Stimulated activated CD8-positive, alpha-beta memory T cell treated with anti-CD3 and anti-CD28 coated beads, Interleukin-15, amount 100 ng/mL, for 24 hours (primary cell): ENCODE measurements at places on chromosomes 4 and X.

- DNase-seq: no peak
Measured at GRCh38 chrX:16160729-16161128, 6.6 kb upstream of the MAGEB17 start.

DNA sequence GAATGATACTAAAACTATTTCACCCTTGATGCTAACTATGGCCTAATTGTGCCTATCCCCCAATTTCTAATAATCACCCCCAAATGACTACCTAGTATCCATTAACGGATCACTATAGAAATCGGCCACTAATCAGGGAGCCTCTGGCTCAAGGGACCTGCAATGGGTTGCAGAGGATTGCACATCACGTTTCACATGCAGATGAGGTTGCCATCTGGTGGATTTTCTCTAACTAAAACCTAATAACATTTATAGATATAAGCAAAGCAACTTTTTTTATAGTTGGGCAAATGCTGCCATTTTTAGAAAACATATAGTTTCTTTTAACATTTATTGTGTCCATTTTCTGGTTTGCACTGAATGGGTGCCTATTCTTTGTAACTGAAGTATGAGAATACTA lies 28.3 kb upstream of the ALG13 start:
- no peak for DNase-seq

GRCh38 chr4:72449705-72450104 lies 119.3 kb downstream of the ADAMTS3 start:
- DNase-seq: no peak

DNA sequence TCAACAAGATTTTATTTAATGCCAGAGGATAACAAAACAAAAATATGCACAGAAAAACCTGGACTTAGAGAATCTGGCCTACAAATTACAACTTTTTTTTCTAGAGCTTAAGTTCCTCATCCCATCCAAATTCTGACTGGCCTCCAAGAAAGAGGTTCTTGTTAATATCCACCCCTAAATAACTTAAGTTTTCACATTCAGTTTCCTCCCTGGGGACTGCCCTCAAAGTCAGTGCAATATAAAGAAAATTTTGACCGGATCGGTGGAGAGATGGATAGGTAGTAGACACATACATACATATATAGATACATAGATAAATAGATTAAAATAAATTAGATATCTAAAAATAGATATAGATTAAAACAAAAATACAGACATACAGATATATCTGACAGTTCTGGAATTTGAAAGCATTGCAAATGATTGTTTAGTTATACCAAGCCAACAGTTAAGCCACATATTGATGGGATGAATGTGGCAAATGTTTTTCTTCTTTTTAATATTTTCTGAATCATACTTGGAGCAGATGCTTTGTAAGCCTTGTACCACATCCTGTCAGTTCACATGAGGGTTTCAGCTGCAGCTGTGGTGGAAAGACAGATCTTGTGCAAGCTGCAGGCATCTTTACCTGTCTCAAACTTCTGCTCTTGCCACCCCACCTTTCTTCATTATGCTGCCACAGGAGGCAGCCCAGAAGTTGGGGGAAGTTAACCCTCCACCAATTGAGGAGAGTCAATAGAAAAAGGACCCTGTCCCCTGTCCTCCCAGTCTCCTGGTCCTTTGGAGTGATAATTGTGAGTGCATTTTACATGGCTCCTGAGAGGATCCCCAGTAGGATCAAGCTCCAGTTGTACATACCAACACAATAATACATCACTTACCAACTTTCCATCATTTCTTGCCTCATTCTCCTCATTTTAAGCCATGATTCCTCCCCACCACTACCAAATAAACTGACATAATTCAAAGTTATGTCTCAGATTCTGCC lies 58.5 kb upstream of the PRDM8 start:
- no peak for DNase-seq

DNA sequence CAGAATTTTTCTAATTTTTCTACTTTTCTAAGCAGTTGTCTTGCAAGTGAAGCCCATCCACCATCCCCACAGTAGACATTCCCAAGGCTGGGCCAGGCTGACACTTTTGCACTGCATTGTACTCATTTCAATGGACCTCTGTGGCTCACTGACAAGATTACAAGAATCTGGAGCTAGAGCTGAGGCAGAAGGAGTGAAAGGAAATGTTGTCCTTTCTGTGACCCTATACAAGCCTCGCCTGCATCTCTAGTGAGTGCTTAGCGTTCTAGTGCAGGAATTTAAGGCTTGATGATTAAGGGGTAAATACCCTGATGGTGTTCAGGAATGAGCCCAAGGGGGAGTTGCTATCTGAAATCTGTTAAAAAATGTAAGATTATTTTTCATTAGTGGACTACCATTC lies 6.3 kb downstream of the MAGED1 start:
- no peak for DNase-seq

- no peak for DNase-seq
Measured at GRCh38 chr4:14193601-14194000, 566.1 kb upstream of the BOD1L1 start.

GRCh38 chr4:96835991-96836390 lies 996.1 kb downstream of the PDHA2 start:
- DNase-seq: no peak

DNA sequence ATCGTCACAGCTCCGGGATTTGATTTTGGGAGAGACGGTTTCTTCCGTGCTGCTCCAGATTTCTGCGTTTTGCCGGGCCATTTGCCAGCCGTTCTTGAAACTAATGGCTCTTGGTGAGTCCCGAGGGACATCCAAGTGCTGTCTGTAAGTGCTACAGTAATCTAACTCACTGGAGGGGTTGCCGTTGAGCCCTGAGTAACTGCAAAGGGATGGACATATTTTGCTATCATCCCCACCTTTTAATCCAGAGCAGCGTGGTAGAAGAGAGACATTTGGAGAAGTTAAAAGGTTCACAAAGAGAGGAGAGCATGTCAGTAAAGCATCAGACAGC lies 88.9 kb upstream of the PDLIM3 start:
- DNase-seq: no peak
